ENCODE measurements at places on chromosomes 5 and 9.

GRCh38 chr5:80246995-80247729 is 8.7 kb downstream of the SERINC5 start:
- DNase-seq, result peak; percentile 84

- DNase-seq, result peak; percentile 85
Measured at GRCh38 chr5:67770431-67771025, 445.0 kb upstream of the PIK3R1 start.

GRCh38 chr9:134594078-134594941 is 47.3 kb upstream of the COL5A1 start:
- DNase-seq, result no peak

GRCh38 chr5:55551904-55552303 is 17.1 kb upstream of the PLPP1 start:
- DNase-seq, result no peak

DNA sequence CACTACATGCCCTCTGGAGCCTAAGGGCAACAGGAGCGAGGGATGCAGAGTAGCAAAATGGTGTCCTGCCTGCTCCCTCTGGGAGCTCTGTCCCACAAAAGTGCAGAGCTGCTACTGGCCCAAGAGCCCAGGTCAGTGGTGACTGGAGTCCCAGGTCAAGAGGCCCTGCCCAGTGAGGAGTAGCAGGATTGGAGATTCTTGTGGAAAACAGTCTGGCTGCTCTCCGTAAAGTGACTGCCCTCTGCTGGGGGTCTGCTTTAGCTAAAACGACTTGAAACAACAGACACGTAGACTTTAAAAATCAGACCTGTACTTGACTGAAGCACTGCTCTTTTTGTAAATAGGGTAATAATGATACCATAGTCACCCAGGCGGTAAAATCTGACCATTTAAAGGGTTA is 917.0 kb downstream of the MAT2B start:
- DNase-seq, result peak; percentile 9

DNA sequence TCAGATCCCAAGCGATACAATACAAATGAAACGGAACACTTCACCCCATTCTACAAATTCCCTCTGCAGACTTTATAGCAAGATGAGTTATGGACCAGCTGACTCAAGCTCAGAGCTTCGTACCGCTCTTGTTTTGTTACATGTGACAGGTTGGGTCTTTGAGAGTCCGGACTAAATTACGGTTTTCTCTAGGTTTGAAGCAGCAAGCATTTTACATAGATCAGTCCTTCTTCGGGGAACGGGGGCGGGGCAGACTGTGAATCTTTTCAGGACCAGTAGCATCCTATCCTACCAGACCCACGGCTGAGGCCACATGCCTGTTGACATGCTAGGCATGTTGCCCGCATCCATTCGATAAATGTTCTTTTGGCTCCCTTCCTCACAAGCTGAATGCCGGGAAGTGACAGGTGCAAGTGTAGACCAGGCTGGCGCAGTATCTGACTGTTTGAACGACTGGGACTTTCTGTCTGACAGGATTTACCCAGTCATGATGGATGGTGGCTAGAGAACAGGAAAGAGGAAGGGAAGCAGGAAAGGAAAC is 811.0 kb upstream of the GRAMD2B start:
- no peak for DNase-seq

GRCh38 chr5:174698156-174698555 is 26.2 kb upstream of the MSX2 start:
- no peak for DNase-seq

DNA sequence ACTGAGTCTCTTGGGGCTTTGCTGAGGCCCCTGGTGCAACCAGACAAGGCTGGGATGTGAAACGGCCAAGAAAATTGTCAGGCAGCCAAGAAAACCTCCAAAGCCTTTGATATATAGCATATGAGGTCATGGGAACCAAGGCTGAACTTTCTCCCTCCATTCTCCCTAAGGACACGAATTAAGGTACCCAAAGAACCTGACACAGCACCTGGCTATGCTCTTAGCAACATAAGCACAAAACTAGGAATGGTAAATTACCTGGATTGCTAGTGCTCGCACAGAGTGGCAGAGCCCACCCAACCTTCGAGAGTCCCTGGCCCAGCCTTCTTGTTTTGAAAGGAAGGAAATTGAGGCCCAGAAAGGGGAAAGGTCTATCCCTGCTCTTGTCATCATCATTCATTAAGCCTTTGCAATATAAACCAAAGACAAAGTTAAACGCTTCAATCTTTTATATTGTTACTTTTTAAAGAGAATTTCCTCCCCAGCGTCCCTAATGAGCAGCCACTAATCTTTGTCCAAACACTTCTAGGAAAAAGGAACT is 220.0 kb upstream of the NR4A3 start:
- DNase-seq, result no peak

DNA sequence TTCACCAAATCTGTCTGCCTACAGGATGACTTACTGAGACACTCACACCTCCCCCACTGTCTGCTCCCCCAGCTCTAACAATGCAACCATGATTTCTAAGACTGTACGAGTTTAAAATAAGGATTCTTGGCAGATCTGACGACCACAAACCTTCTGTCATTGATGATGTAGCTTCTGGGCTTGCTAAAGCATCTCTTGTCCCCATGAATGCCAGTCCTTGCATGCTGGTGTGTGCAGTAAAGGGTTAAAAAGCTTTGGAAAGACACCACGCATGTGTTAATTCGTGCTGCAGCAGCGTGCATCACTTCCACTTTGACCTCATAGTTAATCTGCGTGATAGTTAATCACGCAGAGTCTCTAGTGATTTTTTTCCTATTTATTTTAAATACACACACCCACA is 411 bp upstream of the GABRG2 start:
- no peak for DNase-seq

DNA sequence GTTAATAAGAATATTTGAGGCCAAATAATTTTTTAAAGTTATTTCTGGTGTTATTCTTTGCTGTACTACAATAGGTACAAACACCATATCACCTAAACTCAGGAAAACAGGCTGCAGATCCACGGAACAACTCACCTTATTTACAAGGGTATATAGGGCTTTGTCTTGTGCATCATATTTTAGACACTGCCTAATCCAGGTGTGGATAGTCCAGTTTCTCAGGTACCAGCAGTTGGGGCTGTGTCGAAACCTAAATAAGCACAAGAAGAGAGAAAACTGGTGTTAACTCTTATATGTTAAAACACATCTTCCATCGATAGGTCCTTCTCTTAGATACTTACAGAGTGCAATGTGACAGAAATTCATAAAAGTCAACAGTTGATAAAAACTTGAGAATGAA is 82.2 kb downstream of the MRPS27 start:
- no peak for DNase-seq

DNA sequence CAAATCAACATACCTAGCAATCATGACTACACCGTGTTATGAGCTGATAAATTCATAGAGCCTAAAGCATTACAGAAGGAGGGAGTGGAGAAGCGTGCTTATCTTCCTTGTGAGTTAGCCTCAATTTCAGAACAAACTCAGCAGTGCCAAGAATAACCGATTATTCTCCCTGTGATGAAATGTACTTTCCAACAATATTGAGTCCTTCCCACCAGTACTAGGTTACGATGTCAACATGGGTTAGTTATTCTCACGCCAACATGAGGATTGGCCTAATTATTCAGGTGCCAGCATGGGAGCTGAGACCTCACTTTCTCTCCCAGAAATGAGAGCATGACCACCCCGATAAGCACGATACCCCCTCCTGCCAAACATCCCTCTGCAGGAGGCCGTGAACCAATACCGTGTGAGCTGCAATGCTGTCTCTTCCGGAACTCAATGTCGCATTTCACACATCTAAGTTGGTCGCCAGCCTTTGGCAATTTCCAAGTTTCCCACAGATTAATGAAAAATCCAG is 193.7 kb downstream of the ENC1 start:
- DNase-seq, result peak; percentile 11

DNA sequence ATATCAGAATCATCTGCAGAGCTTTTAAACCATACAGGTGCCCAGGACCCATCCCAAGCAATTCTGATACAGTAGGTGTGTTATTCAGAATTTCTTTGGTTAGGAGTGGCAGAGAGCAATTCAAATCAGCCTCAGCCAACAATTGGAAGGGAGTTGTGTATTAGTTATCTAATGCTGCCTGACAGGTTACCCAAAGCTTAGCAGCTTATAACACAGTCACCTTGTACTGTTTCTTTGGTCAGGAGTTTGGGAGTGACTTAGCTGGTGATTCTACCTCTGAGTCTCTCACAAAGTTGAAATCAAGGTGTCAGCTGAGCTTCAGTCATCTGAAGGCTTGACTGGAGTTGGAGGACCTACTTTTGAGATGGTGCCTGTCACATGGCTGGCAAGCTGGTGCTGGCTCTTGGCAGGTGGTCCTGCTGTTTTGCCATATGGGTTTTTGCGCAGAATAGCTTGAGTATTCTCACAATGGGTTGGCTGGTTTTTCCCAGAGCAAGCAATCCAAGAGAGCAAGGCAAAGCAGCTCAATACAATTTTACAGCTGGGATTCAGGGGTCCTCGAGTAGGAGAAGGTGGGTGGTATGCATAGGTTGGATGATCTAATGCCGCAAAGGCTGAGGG is 18.7 kb upstream of the CARNMT1 start:
- DNase-seq, result no peak
